ENCODE measurements at places on chromosomes 16 and 17.
A peak's percentile ranks its signal among the peaks of the same experiment; 100 is the strongest.

DNA sequence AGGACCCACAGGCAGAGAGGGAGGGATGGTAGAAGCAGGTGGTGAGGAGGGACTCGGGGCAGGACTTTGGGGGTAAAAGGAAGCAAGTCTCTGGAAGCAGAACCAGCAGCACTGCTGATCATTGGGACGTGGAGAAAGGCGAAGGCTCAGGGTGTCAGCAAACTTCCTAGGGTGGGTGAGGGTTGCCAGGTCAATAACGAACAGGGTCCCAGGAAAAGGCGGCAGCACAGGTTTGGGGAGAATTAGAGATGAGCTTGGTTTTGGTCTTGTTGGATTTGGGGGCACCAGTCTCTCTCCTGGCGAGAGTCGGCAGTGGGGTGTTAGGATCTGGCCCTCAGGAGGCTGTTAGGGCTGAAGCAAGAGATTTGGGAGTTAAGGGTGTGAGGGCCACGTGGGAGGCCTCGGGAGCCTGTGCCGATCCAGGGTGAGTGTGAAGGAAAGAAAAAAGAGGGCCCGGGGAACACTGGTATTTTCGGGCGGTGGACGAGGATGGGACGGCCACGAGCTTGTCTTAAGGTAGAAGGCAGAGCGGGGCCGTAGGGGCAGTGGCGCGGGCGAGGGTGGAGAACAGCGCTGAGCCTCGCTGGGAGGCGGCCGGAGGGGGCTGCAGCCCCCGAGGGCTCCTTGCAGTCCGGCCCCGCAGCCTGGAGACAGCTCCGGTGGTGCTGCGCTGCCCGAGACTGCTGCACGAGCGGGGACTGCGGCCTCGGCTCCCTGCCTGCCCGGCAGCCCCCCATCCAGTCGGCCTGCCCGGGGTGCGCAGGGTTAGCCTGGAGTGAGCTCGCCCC lies 765 bp upstream of the ADORA2B start:
- DNase-seq: no peak

DNA sequence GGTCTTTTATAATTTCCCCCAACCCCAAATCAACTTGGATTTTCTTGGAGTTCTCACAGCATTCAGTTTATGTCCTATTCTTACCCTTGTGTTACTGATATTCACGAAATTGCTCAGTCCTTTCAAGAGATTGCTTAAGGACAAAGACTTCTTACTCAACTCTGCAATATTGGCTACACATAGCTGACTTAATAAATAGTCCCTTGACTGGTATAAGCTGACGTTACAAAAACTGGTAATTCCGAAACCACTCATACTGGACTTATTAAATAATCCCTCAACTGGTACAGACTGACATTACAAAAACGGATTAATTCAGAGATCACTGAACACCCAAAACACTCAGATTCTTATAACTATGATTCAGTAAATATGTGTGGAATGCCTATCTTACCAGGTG lies 860 bp downstream of the TIGD7 start:
- no peak for DNase-seq

GRCh38 chr17:3008336-3009288 lies 54.8 kb downstream of the OR1D5 start:
- no peak for DNase-seq

DNA sequence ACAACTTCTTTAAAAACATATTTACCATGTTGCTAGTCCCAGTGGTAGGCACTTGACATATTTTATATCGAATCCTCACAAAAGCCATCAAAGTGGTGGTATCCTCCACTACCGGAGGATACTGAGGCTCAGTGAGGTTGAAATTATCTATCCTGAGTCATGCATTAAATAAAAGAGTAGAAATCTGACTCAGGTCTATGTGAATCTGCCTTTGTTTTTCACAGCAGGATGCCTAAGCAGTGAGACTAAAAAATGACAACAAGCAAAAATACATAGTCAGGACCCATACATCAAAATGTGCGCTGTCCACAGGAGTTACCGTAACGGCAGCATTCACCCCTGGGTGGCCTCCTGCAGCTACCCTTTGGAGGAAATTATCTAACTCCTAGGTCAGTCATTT lies 17.7 kb downstream of the BRD7 start:
- no peak for DNase-seq

DNA sequence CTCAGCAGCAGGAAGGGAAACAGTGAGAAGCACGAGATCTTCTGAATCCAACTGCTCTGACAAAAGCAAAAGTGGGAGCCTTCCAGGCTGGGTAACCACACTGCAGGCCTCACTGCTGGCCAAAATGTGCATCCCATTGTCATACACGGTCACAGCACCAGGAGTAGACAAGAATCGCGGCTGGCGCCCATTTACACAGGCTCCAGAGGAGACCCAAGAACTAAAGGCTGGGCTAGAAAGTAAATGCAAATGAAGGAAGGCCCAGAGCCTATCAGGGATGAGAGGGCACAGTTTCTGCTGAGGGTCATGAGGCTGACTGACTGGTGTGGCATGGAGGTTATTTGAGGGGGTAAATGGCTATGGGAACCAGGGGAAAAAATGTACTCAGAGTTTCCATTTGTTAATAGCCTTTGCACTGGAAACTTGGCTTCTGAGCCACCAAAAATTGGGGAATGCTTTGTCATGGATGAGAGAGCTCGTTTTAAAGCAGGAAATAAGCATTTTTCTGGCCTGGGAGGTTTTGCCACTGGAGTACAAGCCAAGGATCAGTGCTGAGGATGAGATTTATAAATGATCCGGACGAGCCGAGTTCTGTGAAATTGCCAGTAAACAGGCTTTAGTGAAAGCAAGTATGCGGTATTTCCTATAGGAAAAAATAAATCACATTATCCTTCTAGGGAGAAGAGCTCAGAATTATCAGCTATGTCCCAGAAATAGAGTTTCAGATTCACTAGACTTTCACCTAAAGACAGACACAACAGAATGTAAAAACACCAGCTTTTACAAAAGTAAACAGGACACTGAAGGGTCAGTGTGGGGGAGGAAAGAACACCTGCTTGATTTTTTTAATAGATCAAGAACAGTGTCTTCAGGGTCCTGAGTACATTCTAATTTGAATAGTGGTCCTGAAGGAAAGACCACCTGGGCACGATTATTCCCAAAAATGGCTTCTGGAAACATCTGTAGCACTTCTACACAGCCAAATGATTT lies 66.9 kb upstream of the GSG1L start:
- DNase-seq: peak; percentile 95

DNA sequence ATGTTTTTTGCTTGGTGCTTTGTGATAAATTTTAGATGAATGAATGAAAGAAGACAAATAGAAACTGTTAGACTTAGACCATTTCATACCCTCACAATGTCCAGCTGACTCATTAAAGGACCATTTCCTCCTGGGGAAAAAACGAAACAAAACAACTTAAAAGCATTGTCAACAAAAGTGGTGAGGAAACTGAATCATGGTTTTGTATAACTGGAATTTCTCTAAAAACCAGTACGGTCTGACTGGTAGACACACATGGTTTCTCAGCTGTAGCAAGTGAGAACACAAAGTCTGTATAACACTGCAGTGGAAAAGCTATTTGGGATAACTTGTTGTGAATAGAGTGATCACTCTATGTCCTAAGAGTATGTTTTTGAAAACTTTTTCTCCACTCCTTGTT lies 5.3 kb upstream of the DDX52 start:
- peak; percentile 95 for DNase-seq

DNA sequence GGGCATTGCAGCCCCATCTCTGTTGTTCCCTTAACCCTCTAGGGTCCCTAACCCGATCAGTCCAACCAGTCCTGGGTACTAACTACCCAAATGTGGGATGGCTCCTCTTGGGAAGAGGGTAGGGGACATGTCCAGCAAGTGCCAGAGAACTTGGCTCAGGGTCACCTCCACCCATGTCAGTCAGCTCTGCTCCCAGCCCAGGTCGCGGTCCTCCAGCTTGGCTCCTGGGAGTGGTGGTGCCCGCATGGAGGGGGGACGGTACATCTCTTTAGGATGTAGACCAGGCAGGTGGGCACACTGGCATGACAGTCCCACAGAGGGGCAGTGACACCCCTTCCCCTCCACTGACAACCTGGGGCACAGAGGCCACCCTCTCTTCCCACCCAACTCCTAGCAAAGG lies 6.0 kb downstream of the TMUB2 start:
- DNase-seq: no peak

- peak; percentile 39 for DNase-seq
Measured at GRCh38 chr17:81868674-81869220, 2.4 kb downstream of the ARHGDIA start.

- no peak for DNase-seq
Measured at GRCh38 chr17:66791347-66791746, 43.6 kb upstream of the CACNG5 start.

- no peak for DNase-seq
Measured at GRCh38 chr16:51867386-51868065, 679.4 kb downstream of the TOX3 start.

GRCh38 chr17:72950242-72950931 lies 142.1 kb downstream of the SLC39A11 start:
- DNase-seq: no peak

DNA sequence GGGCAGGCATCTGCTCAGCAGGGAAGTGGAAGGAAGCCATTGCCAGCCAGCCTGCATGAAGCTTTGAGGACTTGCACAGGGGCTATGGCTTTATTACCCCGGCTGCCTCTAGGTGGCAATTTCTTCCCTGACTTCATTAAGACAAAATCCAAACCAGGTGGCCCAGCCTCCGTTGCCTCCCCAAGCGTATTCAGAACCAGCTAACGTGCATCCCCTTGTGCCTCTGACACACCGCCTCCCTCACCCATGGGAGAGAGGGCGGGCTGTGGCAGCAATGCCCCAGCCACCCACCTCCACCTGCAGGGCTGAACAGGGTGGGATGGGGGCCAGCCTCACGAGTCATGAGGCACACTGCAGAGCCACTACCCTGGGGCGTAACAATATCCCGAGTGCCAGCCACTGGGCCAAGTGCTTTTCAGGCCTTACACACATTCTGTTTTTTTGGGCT lies 6.8 kb downstream of the KIFC3 start:
- peak; percentile 60 for DNase-seq

- DNase-seq: no peak
Measured at GRCh38 chr17:44236444-44236991, 17.0 kb upstream of the UBTF start.

- no peak for DNase-seq
Measured at GRCh38 chr17:35891269-35891668, 11.1 kb upstream of the CCL5 start.

- peak; percentile 25 for DNase-seq
Measured at GRCh38 chr17:51611585-51611984, 351.2 kb downstream of the UTP18 start.

DNA sequence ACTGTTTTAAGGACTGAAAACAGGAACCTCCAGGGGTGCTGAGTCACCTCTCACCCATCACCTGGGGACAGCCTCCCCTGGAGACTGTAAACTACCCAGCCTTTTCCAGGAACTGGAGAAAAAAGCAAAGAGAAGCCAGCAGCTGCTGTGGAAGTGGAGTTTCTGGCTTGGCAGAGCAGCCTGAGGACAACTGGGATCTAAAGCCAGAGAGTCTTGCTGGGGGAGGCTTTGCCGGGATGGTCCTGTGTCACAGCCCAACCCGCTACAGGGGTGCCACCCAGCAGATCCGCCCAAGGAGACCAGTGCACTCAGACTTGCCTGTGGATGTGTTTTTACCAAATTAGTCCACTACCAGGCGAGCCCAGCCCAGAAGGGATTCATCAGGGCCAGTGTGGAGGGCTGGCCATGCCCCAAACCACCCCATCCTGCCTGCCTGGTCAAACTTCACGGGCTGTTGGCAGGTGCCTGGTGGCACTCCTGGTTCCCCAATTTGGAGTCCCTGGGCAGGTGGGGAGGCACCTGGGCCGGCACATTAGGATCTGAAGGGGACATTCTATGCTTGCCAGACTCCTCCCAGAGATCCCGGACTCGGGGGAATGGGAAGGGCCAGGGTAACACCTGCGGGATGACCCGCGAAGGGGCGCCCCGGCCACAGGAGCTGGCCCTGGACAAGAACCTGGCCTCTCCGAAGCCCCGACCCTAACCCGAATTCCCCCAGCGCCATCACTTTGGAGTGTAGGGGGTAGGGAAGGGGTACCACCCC lies 771 bp downstream of the MSRB1 start:
- DNase-seq: no peak

DNA sequence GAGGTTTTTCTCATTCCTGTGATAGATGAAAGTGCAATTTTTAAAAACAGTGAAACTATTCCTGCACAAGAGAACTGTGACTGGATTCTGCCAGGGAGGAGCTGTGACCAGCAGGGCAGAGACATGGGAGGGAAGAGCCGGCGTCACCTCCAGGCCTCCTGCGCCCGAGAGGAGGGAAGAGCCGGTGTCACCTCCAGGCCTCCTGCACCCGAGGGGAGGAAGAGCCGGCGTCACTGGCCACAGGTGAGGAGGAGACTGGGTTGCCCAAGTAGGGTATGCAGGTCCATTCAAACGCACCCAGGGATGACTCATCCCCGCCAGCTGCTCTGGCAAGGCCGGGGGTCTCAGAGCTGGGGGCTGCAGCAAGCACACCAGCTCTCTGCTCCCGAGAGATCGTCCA lies 56.7 kb downstream of the METRNL start:
- no peak for DNase-seq

GRCh38 chr16:61435346-61435745 lies 600.9 kb downstream of the CDH8 start:
- no peak for DNase-seq

GRCh38 chr16:1443403-1443973 lies 868 bp downstream of the CCDC154 start:
- no peak for DNase-seq
